Activated T-cell treated with anti-CD3 and anti-CD28 coated beads for 24 hours (primary cell): ENCODE measurements at places on chromosomes 5 and 9.

DNA sequence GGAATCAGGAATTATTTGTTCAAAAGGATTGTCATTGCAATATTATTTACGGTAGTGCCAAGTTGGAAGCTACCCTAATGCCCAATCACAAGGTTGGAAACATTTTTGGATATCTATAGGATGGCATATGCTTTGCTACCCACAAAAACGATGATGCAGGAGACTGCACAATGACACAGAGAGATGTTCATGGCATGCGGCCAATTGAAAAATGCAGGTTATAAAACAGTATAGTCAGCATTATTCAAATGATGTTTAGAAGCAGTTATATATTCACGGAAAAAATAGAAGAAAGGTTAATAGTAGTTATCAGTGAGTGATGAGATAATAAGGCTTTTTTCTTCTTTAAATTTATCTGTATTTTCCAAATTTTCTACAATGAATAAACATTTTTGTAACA, 5.9 kb upstream of the ACSL6 start:
- no peak for DNase-seq

DNA sequence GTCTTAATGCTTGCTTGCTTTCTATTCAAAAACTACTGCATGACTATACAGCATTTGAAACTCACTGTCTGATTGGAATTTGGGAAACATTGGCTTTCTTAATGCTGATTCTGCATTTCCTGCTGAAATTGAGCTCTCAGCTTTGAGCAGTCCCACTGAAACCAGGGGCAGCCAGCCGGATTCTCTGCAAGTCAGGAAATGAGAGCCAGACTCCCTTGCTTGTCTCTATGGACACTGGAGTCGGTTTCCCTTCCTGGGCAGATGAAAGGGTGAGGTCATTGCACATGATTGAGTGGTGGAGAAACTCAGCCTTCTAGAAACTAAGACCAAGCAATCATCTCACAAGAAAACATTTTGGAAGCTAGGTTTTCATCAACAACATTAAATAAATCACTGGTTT, 119.7 kb upstream of the SPATA31C2 start:
- no peak for DNase-seq

- DNase-seq: no peak
Measured at GRCh38 chr5:120734033-120734432, 269.9 kb downstream of the PRR16 start.

- no peak for DNase-seq
Measured at GRCh38 chr5:12016159-12016746, 112.0 kb upstream of the CTNND2 start.

- DNase-seq: no peak
Measured at GRCh38 chr9:134830926-134831720, 49.5 kb upstream of the FCN2 start.

GRCh38 chr5:133916479-133916878, 51.9 kb downstream of the C5orf15 start:
- no peak for DNase-seq

DNA sequence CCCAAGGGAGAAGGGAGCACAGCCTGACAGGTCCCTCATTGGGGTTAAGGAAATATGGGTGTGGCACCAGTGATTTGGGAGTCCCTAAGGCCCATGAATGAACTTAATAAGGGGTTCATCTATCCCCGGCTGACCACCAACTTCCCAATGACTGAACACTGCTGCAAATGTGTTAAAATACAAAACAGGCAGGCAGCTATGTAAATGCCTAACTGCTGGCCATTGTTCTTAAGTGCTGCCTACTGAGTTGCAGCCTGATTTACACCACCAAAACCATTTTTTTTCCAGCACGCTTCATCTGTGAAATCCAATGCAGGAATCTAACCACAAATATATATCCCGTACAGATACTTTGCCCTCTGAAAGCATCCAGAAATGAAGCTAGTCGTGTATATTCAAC, 478.5 kb downstream of the PTPRD start:
- no peak for DNase-seq

DNA sequence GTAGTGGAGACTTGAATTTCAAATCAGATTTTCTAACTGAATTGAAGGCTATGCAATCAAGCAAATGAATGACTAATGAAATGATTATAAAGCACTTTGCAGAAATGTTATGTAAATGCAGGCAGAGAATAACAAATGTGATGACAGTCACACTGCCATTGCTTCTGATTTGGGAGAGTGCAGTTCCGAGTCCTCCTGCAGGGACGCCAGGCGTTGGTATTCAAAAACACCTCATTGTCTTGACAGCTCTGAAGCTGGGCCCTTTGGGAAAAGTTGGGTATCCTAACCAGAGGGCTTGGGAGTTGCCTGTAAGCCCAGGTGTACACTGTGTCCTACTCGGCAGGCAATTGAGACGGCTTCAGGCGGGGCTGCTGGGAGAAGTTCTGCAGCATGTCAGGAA, 57.9 kb downstream of the C5orf15 start:
- DNase-seq: no peak

DNA sequence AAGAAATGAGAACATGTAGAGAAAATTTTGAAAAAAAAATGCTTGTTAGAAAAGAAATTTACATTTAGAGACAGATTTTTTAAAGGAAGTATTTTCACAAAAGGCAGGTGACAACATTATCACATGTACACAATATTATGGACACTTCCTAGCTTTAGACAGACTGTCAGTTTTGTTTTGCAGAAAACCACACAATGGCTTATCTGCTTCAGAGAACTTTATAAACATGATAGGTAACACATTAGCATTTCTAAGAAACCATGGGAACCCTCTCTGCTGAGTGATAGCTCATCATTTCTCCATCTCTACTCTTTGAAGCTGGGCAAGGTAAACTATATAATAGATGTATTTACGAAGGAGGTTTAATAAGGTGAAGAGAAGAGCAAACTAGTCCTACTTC, 25.6 kb downstream of the POU5F2 start:
- no peak for DNase-seq
